GM12891 (cell line): ENCODE measurements at places on chromosomes 11 and 22.

- no peak for DNase-seq
Measured at GRCh38 chr11:12606597-12606996, 67.6 kb upstream of the TEAD1 start.

GRCh38 chr22:30481711-30482110 is 9.9 kb upstream of the SEC14L3 start:
- DNase-seq, result no peak

- DNase-seq, result no peak
Measured at GRCh38 chr11:48182860-48183526, 33.6 kb upstream of the OR4B1 start.

DNA sequence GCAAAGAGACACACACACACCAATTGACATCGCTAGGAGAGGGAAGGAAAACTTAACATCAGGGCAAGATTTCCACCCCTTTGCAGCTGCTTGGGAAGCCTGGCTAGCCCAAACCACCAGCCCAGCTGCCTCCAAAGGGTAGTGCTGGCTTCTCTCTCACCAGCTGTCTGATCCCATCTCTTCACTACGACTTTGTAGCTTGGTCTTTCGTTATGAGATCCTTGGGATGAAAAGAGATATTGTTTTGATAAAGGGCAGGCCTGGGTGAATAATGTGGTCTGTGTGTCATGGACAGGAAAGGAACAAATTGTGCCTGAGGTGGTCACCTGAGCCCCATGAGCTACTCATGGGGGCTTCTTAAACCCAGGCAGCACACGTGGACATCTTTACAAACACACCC is 101.9 kb downstream of the ARL14EP start:
- no peak for DNase-seq

DNA sequence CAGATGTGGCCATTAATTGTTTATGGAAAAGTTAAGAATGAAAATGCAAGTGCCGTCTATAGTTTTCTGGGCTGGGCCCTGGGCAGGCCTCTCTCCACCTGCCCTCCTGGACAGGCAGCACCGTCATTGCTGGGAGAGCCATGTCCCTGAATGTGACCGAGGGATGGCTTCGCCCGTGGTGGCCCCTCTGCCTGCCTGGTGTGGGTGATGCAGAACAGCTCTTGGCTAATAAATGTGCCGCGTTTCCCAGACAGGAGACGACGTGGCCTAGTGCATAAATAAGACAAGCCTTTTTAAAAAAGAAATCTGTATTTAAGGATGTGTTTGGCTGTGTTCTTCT is 407.3 kb downstream of the TBC1D22A start:
- no peak for DNase-seq

DNA sequence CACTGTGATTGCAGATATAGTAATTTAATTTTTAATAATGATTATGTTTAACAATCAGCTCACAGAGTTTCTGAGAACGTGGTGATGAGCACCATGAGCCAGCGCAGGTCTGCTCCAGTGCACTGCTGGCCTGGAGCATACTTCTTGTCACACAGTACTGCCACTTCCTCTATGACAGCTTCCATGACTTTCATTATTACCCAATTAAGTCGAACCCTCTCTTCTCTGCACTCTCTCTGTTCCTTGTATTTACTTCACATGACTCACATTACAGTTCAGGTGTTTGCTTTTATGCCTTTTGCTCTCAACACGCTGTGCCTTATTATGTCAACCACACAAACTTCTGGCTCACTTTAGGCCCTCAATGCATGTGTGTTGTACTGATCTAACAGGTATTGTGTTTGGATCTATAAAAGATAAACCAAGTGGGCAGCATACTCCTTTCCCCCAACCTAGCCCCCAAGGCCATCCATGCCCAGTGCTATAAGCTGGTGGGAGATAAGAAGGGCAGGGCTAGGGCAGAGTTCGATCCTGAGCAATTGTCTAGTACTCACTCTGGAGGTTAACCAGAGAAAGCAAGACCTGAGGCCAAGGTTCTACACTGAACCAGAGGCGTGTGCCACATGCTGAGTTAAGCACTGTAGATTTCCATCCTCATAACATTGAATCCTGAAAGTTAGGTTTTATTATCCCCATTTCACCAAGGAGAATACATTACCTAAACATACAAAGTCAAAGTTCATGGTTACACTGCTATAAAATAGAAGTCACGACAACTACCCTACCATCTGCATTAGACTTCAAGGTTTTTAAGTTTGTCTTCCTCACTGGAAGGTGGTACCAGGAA is 356.5 kb downstream of the INSC start:
- DNase-seq, result no peak

GRCh38 chr11:123000721-123001120 is 19.1 kb upstream of the BSX start:
- DNase-seq, result no peak
